ENCODE measurements at places on chromosomes 5 and 9.
A peak's percentile ranks its signal among the peaks of the same experiment; 100 is the strongest.

DNA sequence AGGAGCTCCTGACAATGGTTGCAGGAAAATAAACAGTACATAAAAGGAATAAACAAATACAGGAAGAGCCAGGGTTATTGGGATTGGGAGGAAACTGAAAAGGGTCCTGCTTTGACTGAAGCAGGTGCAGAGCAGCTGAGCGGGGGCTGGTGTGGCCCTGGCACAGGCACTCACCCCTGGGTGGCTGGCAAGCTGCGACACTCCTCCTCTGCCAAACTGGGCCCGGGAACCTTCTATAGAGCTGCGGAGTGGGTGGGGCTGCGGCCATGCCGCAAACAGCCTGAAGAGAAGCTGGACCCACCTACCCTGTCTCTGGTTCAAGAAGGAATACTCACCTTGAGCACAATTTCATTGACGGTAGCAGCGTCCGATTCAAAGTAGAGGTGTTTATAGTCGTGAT, 182.5 kb downstream of the GAPVD1 start:
- no peak for DNase-seq

- DNase-seq = no peak
These were observed 97.4 kb upstream of the RAPGEF1 start for GRCh38 chr9:131837316-131837715.

GRCh38 chr5:96687812-96688453, 25.8 kb downstream of the CAST start:
- peak; percentile 77 for DNase-seq

DNA sequence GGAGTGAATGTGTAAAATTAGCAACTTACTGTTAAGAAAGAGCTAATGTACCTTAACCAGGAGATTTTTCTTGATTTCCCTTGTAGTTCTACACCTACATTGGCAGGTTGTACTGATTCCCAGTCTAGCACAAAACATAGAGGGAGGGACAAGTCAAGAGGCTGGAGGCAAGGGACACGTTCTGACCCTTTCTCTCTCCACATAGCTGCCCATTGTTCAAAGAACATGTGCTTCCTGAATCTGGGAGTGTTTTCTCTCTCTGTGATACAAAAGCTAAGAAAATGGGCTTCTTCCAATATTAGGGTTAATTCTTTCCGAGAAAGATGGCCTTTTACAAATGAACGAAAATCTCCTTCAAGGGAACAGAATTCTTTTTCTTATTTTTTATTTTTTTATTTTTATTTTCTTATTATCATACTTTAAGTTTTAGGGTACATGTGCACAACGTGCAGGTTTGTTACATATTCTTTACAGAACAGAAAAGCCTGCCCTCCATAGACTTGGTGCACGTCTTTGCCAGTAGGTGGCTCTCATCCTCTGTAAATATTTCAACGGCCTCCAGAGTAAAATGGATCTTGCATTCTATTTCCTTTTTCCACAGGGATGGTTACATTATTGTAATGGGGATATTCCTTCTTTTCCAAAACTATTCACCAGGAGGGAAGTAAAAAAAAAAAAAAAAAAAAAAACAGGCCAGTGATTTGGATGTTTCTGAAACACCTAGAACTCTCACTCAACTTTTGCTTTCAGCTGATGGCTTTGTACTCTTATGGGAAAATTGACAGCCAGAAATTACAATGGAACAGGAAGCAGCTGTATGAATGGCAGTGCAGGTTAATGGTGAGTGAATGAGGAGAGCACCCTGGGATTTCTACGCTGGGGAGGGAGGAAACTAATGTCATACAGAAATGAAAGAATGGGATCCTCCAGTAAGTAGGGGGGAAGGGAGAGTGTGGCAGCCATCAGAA, 13.1 kb upstream of the IFNA5 start:
- peak; percentile 53 for DNase-seq

- no peak for DNase-seq
These were observed 3.3 kb downstream of the SLF1 start for GRCh38 chr5:94621763-94622162.

DNA sequence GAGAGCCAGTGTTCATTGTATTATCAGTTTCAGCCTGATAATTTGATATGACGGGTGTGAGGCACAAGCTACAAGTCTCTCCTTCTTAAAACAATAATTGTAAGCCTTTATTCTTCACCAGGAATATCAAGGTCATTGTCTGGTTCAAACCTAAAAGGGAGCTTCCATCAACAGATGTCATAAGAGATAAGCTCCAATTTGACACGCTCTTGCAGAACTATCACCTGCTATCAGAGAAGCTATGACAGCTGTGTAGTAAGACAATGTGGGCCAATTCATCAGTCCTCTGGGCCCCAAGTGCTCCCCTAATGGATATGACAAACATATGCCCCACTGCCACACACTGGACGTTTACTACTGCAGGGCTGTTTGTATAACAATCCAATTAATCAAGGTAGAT, 1010.2 kb upstream of the DMAC1 start:
- DNase-seq = no peak

GRCh38 chr5:3512361-3513095, 83.1 kb upstream of the IRX1 start:
- DNase-seq = no peak

GRCh38 chr5:134138416-134139376, 24.2 kb downstream of the TCF7 start:
- peak; percentile 62 for DNase-seq

- DNase-seq = no peak
These were observed 77.1 kb downstream of the BAAT start for GRCh38 chr9:101307524-101308213.

- no peak for DNase-seq
These were observed 229.8 kb downstream of the FANCC start for GRCh38 chr9:95087659-95088242.

- no peak for DNase-seq
These were observed 81.2 kb downstream of the SPTLC1 start for GRCh38 chr9:92033991-92034390.

DNA sequence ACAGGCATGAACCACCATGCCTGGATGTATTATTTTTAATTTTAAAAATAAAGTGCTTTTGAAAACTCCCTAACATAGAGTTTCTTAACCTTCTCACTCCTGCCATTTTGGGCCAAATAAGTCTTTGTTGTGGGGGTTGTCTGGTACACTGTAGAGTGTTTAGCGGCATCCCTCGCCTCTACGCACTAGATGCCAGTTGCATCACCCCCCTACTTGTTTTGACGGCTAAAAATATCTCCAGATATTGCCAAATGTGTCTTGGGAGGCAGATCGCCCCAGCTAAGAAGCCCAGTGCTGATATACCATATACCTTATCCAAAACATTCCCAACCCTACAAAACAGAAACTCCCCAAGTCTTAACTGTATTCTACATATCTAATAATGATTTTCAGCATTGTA, 54.6 kb downstream of the SCAI start:
- DNase-seq = no peak

DNA sequence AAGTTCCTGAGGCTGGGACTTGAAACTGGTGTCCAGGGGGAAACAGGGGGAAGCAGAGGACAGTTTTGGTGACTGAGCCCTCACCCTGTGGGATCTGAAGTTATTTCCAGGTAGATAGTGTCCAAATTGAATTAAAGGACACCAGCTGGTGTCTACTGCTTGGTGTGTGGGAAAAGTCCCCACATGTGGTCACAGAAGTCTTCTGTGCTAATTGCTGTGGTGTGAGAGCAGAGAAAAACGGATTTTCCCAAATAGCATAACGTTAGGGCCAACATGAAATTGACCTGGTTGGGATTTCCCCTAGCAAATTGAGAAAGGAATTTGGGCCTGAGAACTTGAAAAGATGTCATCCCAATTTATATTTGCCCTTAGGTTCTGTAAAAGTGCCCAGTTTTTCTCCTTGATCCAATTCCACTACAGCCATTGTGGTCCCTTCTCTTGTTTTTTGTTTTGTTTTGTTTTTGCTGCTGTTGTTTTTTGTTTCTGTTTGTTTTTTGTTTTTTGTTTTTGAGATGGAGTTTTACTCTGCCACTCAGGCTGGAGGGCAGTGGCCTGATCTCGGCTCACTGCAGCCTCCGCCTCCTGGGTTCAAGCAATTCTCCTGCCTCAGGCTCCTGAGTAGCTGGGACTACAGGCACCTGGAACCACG, 5.6 kb upstream of the STARD4 start:
- no peak for DNase-seq

DNA sequence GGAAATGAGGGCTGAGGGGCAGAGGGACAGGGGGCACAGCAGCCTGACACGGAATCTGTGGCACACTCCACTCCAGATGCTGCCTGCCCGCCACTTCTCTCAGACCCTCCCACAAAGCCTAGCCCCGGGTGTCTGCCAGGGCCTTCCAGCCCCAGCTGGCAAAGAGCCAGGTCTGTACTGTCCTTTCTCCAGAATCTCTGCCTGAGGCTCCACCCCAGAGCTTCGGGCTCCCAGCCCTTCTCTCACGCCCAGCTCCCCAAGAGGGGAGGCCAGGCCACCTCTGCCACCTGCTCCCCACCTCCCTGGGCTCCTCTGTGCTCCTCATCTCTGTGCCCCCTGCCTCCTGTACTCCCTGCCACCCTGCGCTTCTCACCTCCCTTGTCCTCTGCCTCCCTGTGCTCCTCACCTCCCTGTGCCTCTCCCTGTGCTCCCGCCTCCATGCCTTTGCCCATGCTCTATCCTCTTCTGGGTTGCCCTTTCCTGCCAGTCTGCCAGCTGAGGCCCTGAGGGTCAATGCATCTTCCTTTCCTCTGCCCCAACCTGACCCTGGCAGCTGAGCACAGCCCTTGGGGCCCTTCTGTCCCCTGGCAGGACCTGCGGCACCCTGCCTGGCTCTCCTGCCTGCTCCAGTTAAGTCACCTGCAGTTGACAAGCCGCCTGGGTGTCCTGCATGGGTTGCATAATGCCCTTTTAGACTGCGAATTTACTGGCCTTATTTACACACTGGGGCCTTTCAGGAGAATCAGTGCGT, 36.4 kb downstream of the RASGEF1C start:
- DNase-seq = no peak

- DNase-seq = no peak
These were observed 21.8 kb downstream of the CENPH start for GRCh38 chr5:69211200-69211599.

GRCh38 chr5:54264574-54264973, 45.8 kb downstream of the ARL15 start:
- DNase-seq = no peak

DNA sequence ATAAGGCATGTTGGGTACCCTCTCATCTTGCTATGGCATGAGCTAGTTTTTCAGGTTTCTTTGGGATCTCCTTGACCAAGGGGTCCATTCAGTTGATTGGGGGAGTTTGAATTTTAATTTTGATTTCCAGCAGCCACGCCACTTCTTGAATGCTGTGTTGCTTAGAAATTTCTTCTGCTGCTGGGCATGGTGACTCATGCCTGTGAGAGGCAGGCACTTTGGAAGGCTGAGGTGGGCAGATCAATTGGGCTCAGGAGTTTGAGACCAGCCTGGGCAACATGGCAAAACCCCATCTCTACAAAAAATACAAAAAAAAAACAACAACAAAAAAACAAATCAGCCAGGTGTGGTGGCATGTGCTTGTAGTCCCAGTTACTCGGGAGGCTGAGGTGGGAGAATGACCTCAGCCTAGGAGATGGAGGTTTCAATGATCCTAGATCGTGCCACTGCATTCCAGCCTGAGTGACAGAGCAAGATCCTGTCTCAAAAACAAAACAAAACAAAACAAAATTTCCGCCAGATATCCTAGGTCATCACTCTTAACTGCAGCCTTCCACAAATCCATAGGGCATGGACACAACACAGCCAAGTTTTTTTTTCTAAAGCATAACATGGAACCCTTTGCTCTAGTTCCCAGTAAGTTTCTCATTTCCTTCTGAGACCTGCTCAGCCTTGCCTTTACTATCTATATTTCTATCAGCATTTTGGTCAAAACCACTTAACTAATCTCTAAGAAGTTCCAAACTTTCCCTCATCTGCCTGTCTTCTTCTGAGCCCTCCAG, 17.7 kb downstream of the TMC1 start:
- no peak for DNase-seq

GRCh38 chr9:68964102-68964541, 49.8 kb downstream of the PRKACG start:
- DNase-seq = no peak

- DNase-seq = peak; percentile 5
These were observed 56.1 kb downstream of the PTCH1 start for GRCh38 chr9:95460518-95461164.

- peak; percentile 88 for DNase-seq
These were observed 24.2 kb downstream of the TRIO start for GRCh38 chr5:14167211-14167845.

- peak; percentile 88 for DNase-seq
These were observed 25.5 kb downstream of the NUP188 start for GRCh38 chr9:128972956-128973355.

- no peak for DNase-seq
These were observed 49.9 kb upstream of the GAS1 start for GRCh38 chr9:86997156-86997555.

GRCh38 chr9:4760122-4760521, 19.1 kb upstream of the AK3 start:
- DNase-seq = no peak

DNA sequence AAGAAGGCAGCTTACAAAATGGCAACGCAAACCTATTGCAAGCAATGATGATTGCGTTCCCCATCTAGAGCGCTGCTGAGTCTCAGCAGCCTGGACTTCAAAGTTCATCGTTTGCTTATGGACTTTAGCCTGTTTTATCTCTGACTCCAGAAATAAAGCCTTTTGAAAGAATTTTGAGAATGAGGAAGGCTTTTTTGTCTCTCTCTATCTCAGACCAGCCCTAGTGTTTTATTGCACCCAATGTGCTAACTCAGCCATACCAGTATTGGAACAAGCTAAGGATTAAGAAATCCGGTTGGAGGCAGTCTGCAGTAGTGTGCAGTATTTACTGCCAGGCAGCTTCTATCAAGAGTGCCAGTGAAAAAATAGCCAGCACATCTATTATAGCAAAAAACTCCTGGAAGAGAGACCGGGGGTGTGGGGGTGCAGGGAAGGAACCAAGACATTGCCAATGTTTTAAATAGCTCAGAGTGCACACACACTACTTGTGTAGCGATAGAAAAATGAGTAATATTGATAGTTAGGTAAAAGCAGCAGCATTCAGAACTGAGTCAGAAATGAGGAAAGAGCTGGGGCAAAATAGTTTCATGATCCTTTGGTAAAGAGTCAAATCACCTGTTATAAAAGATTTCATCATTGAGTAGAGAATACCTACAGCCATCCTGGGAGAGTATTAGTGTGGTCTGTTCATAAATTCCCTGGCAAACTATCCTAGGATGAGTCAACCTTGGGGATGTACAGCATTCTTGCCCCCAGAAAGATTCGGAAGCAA, 219.0 kb downstream of the ZNF608 start:
- DNase-seq = no peak

- DNase-seq = no peak
These were observed 69.0 kb downstream of the SECISBP2 start for GRCh38 chr9:89387197-89387849.

DNA sequence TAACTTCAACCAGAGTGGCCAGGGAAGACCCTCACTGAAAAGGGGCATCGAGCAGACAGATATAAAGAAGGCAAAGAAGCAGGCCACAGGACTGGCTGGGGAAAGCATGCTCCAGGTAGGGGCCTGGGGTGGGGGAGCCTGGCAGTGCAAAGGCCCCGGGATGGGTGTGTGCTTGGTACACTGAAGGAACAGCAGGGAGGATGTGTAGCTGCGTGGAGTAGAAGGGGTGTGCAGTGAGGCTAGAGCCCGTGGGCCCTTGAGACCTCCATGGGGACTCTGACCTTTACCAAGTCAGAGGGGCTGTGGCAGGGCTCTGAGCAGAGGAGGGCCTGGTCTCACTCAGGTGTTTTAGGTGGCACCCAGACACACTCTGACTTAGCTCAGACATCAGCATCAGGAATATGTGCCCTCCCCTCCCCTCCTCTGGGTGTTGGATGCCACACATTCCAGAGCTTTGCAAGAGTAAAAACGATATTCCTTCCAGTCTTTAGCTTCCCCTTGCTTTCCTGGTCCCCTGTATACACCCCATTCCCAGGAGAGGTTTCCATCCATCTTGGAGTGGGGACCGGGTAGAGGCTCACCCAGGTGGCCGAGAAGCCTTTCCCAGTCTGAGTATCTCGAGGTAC, 7.6 kb downstream of the TRIM7 start:
- no peak for DNase-seq

Measured in iris pigment epithelial cell (primary cell).